ENCODE measurements at places on chromosomes 2 and 18.
A peak's percentile ranks its signal among the peaks of the same experiment; 100 is the strongest.

DNA sequence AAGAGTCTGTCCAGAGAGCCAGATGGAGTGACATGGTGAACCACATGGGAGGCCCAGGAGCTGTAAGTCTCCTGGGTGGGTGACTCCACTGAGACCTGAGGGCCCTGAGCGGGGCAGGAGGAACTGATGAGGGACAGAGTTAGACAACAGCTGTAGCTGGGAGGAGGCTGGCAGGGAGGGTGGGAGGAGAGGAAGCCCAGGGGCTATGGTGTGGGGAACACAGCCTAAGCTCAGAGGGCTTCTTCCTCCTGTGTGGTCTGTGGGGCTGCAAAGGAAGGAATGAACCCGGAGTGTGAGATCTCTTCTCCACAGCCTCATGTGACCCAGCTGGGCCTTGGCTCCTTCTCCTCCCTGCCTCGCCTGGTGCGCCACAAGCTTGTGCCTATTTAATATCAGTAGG lies 395.6 kb upstream of the HS6ST1 start:
- no peak for DNase-seq

- peak; percentile 8 for DNase-seq
These were observed 62.6 kb upstream of the STK17B start for GRCh38 chr2:196233805-196234475.

- no peak for DNase-seq
These were observed 265.0 kb upstream of the PARD3B start for GRCh38 chr2:204280262-204280668.

GRCh38 chr2:130372833-130373807 lies 17.3 kb downstream of the PTPN18 start:
- DNase-seq, result no peak

- no peak for DNase-seq
These were observed 265.1 kb downstream of the MEIS1 start for GRCh38 chr2:66699793-66700676.

DNA sequence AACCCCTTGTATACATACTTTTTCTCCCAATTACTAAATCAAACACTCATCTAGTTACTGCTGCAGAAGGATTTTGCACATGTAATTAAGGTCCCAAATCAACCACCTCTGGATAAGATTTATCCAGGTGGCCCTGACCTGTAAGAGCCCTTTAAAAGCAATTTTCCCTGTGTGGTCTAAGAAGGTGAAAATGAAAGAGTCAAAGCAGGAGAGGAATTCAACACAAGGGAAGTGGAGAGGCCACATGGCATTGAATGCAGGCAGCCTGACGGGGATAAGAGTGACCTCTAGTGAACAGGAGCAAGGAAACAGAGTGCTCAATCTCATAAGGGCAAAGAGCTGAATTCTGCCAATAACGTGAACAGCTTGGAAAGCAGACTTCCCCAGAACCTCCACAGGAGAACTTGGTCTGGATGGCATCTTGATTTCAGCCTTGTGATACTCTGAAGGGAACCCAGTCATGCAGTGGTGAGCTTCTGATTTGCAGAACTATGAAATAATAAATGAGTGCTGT lies 27.2 kb downstream of the PPP3R1 start:
- peak; percentile 78 for DNase-seq

- DNase-seq, result peak; percentile 74
These were observed 423.8 kb upstream of the MEX3C start for GRCh38 chr18:51621113-51621863.

DNA sequence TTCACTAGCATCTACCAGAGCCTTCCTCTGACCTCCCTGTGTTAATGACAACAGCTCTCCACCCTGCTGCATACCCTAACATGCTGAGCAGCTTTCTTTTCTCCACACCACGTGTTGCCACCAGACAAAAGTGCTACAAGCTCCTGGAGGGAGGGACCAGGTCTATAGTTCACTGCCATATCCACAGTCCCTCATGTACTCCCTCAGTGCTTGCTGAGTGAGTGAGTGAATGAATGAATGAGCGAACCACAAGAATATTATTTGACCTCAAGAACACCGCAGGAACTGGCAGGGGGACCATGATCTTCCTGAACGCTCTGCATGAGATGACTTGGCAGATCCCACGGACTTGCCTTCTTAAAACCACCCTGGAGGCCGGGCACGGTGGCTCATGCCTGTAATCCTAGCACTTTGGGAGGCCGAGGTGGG lies 47.4 kb upstream of the CAB39 start:
- no peak for DNase-seq

- no peak for DNase-seq
These were observed 14.3 kb upstream of the PIEZO2 start for GRCh38 chr18:11163665-11164064.

- DNase-seq, result no peak
These were observed 17.5 kb downstream of the POLR1A start for GRCh38 chr2:86087936-86088850.

GRCh38 chr2:2683606-2684224 lies 352.6 kb upstream of the MYT1L start:
- no peak for DNase-seq

DNA sequence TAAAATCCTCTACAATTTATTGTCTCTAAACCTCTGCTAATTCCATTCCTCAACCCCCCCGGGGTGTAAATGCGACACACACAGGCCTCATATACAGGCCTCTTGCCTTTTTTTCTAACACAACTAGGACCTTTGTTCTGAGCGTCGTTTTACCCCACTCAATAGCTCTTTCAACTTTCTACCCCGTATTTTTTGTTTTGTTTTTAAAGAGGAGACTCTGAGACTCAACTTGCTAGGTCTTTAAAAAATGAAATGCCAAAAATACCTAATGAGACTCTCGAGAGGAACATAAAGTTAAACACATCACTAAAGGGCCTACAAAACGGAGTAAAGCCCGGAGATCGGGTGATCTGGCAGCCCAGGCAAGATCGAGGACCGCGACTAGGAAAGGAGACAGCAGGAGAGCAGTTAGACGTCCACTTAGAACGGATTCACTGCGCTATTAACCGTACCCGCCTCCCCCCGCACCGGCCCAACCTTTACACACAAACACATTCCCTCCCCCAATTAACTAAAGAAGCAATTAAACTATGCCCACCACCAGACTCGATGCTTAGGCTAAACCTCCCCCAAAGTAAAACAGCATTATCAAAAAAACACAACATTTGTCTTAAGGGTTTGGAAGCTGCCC lies 1.7 kb downstream of the TRIP12 start:
- no peak for DNase-seq

- DNase-seq, result no peak
These were observed 55.2 kb downstream of the CIB4 start for GRCh38 chr2:26585966-26586365.

DNA sequence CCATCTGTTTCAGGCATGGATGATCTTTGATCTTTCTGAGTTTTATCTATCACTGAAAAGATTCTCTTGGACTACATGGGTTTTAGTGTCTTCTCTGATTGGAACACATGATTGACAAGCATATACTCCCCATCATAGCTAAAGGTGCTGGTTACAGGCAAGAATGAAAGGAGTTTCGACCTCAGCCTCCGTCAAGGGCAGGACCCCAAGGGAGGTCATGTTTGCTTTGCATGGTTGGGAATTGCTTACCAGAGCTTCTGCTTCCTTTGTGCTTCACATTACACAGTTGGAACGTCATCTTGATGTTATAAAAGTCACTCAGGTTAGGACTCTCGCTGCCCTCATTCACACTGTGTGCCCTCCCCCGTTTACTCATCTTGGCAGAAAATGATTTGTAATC lies 287.7 kb downstream of the PIK3C3 start:
- DNase-seq, result no peak

DNA sequence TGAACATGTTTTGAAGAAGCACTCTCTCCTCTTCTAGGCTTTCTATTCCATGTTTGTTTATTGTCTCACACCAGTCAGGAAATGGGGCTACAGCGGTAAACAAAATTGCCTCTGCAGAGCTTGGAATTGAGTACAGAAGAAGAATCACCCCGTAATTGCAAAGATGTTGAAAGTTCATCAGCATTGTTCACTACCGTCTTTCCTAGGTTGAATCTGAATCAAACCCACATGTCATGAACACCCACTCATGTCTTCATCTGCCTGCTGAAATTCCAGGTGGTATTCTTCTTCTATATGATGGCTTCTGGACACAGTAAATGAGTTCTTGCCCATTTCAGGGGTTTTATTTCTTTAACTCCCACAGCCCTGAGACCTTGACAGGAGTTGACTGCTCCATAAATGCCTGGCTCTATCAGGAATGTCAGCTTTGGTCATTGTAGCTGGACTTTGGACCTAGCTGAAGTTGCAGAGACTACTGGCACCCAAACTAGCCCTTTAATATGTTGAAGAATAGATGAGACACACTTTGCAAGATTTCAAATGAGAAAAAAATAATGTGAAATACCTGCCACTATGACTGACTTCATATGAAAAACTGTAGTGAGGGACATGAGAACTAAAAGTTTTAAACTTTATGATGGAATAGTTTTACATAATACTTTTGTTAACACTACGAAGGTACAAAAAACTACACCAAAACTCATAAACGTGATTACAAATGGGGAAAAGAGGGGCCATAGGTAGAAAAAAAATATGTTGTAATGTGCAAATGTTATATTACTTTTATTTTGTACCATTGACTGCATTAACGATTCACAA lies 1235.3 kb upstream of the ZEB2 start:
- DNase-seq, result no peak

DNA sequence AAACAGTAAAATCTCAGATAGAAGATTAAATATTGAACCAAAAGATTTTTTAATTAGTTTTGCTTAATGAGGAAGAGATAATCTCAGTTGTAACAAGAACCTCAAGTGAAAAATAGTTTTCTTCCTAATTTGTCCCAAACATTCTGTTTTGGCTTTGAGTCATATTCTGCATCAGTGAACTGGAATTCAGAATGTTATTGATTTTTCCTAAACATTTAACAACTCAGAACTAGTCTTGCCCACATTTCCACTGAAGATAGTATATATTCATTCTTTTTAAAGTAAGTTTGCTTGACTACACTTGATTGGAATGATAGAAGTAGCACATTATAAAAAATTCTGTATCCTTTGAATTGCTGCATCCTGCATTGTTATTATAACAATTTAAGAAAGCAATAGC lies 85.7 kb upstream of the UGP2 start:
- no peak for DNase-seq

DNA sequence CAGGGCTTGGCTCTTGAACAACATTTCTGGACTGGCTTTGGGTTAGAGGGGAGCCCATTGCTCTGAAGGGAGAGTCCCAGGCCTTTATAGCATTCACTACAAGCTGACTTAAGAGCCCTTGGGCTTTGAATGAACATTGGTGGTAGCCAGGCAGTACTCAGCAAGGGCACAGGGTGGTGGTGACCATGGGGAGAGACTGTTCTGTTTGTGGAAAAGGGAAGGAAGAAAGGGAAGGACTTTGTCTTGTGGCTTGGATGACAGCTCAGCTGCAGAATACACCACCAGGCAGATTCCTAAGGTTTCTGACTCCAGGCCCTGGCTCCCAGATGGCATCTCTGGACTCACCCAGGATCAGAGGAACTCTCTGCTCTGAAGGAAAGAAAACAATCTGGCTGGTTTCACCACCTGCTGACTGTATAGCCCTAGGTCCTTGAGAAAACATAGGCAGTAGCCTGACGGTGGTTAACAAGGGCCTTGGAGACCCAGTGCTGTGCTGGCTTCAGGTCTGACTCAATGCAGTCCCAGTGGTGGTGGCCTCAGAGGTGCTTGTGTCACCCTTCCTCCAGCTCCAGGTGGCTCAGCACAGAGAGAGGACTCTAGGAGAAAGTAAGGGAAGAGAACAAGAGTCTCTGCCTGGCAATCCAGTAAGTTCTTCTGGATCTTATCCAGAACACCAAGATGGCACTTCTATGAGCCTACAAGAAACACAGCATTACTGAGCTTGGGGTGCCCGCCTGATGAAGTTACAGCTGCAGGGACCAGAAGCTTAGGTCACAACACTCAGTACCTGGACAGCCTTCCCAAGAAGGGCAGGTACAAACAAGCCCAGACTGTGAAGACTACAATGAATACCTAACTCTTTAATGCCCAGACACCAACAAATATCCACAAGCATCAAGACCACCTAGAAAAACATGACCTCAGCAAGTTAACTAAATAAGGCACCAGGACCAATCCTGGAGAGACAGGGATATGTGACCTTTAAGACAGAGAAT lies 16.4 kb upstream of the ABCB11 start:
- no peak for DNase-seq

- peak; percentile 84 for DNase-seq
These were observed 158.4 kb downstream of the GALNT14 start for GRCh38 chr2:30979822-30980245.

GRCh38 chr2:202035089-202035940 lies 1.7 kb downstream of the FZD7 start:
- no peak for DNase-seq

- DNase-seq, result peak; percentile 35
These were observed 2.3 kb upstream of the MAL start for GRCh38 chr2:95023222-95023597.

- no peak for DNase-seq
These were observed 20.4 kb upstream of the UBE2F start for GRCh38 chr2:237946423-237946822.

DNA sequence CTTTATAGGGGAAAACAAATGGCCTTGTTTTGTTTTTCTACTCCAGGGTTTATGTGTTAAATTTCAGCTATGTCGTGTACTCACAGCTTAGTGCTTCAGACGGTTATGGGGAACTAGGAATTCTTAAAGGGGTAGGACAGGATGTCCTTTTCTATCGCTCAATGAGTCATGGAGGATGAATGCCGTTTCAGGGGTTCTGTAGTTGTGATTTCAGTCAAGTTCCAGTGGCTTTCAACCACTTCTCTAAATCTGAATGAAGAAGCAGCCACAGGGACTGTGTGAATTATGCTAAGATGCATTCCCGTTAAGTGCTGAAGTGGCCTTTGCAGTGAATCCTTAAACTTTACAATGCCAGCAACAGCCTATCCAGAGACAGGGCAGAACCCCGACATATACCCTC lies 1231.7 kb upstream of the ZEB2 start:
- DNase-seq, result peak; percentile 67

DNA sequence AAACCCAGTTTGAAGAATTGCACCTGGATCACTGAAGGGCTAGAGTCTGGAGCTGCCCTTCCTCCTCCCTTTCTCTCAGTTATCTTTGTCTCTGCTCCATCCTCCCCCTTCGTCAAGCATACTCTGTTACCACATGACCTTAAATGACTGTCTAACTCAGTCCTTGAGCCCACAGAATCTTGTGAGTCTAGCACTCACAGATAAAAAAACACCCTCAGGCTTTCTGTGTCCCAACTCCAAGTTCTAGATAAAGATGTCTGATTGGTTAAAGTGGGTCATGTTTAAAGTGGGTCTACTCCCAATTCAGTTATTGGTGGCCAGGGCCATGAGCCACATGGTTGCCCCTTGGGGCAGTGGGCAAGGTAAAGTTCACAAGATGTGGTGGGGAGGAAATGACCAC lies 53.5 kb upstream of the CYP1B1 start:
- DNase-seq, result no peak

- DNase-seq, result peak; percentile 43
These were observed 582.4 kb upstream of the RAB6C start for GRCh38 chr2:129396980-129397599.

- DNase-seq, result peak; percentile 23
These were observed 859 bp upstream of the INO80D start for GRCh38 chr2:206086716-206087350.

- peak; percentile 94 for DNase-seq
These were observed 4.4 kb upstream of the KYNU start for GRCh38 chr2:142872882-142873724.

GRCh38 chr2:178415979-178416378 lies 35.0 kb downstream of the PRKRA start:
- DNase-seq, result no peak
